ENCODE measurements at places on chromosomes 12 and 14.
A peak's percentile ranks its signal among the peaks of the same experiment; 100 is the strongest.

- no peak for DNase-seq
Measured at GRCh38 chr12:68886636-68887572, 46.1 kb downstream of the CPM start.

DNA sequence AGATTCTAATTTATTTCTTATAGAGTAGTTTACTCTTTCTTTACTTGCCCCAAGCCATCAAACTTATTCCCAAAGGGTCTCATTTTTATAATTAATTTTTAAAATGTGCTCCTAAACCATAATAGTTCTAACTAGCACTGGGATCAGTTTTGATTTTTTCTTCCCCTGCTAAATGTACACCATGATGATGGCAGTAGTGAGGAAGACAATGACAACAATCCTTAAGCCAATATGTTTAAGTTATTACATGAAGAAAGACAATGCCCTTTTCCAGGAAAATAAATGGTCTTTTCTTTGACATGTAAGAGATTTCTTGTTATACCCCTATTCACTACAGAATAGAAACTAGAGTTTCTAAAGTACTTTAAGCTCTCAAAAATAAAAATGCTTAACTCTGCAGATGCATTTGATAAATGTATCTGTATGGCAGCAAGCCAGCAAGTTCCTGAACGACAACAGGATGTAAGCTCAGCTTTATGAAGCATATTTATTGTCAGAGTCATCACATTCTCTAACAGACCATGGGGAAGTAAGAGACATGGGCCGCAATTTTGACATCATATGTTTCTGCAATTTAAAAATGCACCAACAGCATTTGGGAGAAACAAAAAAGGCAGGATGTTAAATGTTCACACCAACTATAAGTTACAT, 36.0 kb upstream of the SNX6 start:
- no peak for DNase-seq

- DNase-seq: no peak
Measured at GRCh38 chr12:91884230-91884629, 261.4 kb downstream of the BTG1 start.

DNA sequence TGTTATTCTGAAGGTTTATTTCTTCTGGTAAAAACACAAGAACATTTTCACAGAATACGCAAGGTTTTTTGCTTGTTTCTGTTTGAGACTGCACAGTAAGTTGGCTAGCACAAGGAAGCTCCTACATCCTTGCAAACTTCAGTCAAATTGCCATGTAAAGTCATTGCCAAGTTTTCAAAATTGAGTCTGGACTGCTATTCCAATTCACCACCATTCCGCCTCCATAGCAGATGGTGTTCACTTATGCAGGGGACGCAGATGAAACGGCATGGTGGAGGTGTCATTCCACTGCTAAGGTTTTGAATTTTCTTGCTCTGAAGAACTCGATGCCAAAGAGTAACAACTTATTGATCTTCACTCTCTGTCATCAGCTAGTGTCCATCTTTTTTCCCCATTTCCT, 303.9 kb upstream of the SYT1 start:
- no peak for DNase-seq

GRCh38 chr14:65550779-65551643, 138.5 kb downstream of the FUT8 start:
- no peak for DNase-seq

GRCh38 chr14:21163871-21164291, 8.0 kb upstream of the OR5AU1 start:
- no peak for DNase-seq

DNA sequence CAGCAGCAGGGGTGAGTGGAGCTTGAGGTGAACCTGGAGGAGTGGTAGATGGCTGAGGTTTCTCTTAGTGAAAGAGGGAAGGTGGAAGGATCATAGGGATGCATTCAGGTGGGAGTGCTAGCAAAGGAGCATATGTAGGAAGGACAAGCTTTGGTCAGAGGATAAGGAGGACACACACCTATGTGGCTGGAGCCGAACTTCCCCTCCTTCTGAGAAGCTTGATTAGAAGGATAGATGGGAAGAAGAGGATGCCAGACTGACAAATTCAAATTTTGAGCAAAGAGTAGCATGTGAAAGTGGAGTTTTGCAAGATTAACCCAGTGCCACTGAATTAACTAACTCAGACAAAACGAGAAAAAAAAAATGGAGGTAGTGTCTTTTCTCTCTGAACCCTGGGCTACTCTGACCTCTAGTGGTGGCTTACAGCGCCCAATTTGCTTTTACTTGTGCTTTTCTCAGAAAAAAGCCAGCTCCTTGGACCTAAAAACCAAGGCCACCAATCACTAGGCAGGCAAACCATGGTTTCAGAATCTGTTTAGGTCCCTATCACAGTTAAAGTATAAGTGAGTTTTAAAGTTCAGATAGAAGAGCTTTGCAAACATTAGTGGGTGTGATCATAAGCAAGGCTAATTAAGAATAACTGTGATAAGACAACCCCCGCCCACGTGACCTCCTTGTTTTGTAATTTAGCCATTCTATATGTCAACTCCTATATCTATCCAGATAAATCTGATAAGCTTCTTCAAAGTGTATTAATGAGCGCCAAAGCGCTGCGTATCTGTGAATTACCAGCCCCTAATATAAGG, 15.5 kb downstream of the EMP1 start:
- no peak for DNase-seq

GRCh38 chr12:29888777-29889176, 105.0 kb upstream of the TMTC1 start:
- DNase-seq: no peak

- DNase-seq: no peak
Measured at GRCh38 chr12:49803693-49804450, 24.3 kb downstream of the NCKAP5L start.

GRCh38 chr12:53060721-53061276, 10.9 kb downstream of the TNS2 start:
- peak; percentile 78 for DNase-seq

GRCh38 chr12:2320841-2321240, 268.1 kb downstream of the CACNA1C start:
- DNase-seq: no peak

DNA sequence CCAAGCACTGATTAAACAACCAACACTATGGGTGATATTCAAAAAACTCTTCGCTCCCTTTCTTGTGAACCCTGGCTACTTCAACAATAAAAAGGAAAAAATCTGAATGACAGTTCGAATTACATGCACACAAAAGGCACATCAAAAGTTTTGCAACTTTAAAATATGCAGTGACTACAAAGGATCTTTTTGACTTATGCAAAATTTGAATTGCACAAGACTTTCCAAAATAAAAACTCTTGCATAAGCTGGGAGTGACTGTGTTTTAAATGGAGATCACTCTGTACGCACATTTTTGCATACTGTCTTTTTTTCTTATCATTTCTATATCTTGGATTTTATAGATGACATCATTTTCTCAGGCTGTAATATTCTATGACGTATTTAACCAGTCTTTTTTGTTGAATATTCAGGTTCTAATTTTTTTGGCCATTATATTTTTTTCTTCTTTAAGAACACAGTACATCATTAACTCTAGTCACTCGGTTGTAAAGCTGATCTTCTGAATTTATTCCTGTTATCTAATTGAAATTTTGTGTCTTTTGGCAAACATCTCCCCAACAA, 667.6 kb upstream of the TBX3 start:
- DNase-seq: no peak

DNA sequence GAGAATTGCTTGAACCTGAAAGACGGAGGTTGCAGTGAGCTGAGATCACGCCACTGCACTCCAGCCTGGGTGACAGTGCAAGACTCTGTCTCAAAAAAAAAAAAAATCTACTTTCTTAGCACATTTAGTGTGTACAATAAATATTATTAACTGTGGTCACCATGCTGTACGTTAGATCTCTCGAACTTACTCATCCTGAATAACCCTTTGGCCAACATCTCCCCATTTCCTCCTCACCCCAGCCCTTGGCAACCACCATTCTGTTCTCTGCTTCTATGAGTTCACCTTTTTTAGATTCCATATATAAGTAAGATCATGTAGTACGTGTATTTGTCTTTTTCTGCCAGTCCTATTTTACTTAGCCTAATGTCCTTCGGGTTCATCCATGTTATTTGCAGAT, 13.4 kb downstream of the FUT8 start:
- DNase-seq: no peak

DNA sequence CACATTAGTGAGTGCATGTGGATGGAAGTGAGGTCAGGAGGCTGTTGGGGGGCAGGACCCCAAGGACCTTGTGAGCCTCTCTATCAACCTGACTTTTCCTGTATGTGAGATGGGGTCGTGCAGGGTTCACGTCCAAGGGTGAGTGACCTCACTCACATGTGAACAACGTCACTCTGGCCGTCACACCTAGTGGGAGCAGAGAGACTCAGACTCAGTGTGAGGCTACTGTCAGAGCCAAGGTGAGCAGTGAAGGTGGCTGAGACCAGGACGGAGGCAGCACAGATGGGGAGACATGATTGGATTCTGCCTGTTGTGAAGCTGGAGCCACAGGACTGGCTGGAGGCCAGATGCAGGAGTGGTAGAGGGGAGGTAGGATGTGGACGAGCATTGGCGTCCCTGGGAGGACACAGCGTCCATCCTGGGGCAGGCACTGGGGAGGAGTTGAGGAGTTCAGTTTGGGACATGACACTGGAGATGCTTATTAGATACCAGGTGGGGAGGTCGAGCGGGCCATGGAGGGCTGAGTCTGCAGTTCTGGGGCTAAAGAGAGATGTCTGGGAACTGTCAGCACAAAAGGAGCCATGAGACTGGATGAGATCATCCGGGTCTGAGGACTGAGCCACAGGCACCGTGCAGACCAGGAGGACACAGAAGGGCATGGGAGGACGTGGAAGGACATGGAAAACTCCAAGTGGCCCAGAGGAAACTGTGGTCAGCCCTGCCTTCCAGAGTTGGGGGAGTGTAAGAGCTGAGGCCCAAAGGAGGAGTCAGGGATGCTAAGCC, 92.8 kb downstream of the LGMN start:
- DNase-seq: no peak

- DNase-seq: no peak
Measured at GRCh38 chr14:37411079-37411735, 183.8 kb downstream of the FOXA1 start.

GRCh38 chr14:70527501-70528105, 7.2 kb downstream of the ADAM20 start:
- DNase-seq: no peak

DNA sequence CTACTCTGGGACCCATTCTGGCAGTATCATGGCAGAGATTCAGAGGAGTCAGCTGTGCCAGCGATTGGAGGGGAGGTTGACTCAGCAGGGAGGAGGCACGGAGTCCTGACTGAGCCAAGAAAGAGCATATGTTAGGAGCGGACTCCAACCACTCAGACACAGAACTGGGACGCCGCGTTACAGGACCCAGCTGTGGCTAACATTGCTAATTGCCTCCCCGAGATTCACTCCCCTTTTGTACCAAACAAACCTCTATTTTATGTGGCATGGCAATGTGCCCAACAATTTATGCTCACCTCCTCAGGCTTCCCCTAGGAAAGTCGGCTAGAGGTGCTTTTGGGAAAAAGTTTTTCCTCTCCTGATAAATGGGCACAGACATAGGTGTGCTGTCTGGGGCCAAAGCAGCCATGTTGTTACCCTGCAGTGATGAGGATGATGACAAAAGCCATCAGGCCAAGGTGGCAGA, 15.2 kb upstream of the CLIP1 start:
- peak; percentile 65 for DNase-seq

- no peak for DNase-seq
Measured at GRCh38 chr12:56591126-56591525, 39.0 kb downstream of the BAZ2A start.

DNA sequence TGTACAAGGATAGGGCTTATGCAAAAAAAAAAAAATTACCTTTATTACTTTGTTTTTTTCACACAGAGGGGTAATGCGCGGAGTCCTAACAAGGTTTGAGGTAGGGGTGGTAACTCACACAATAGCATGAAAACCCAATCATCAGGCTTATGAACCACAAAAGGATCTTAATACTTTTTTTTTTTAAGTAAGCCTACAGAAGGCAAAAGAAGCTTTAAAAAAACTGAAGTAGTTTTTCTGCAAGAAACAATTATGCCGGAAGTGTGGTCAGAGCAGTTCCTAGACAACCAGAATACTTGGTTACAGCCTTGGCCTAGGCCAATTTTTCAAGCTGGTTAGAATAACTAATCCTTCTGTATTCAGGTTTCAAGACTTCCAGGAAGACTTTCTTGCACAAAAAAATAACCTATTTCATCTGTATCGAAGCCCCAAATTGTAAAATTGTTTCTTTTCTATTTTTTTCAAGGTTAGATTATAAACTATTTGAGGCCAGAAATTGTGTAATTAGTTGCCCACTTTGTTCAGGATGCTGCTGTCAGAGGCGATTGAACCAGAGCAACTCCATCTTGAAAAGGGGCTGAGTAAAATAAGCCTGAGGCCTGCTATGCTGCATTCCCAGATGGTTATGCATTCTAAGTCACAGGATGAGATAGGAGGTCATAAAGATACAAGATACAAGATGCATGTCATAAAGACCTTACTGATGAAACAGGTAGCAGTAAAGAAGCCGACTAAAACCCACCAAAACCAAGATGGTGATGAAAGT, 1.8 kb upstream of the GNS start:
- no peak for DNase-seq

DNA sequence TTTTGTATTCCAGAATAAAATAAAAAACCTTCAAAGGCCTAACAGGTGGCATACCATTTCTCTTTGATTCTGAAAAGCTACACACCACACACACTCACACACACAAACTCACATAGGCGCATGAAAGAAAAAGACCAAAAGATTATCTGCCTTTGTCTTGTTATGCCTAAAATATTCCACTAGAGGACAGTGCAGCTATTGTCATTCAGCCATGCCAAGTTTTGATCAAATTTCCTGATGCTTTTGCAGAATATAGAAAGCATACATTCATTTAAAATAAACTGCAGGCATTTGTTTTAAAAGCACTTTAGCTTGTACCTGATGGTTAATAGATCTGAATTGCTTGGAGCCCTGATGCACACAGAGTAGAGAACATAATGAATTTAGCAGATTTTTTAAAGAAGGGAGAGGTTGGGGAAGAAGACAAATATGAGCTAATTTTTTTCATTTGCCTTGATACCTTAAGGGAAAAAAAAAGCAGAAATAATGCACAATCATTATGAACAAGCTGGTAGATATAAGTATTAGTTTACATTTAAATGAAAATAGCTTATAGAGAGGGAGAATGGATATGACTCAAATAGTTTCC, 1766.9 kb upstream of the SEL1L start:
- DNase-seq: no peak

- no peak for DNase-seq
Measured at GRCh38 chr12:114431902-114432301, 26.0 kb upstream of the TBX5 start.

DNA sequence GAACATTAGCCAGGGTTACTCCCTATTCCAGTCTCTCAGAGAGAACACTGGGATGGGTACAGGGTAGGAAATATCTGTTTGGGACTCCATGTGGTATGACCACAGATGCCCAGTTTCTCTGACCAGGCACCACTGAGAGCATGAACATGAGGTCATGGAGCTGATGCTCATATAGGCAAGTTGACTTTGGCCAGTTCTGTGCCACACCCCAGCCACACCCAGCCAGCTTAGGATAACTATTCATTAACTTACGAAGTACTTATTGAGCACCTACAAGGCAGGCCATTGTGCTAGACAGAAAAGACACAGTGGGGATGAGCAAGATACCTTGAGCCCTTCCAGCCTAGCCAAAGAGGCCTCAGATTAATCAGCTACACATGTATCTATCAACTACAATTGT, 262.5 kb downstream of the DPF3 start:
- no peak for DNase-seq
